HCEC 1CT (cell line): ENCODE measurements at places on chromosomes 2 and 18.

- no peak for DNase-seq
These were observed 66.1 kb downstream of the COLEC12 start for GRCh38 chr18:434410-434809.

- no peak for DNase-seq
These were observed 123.4 kb downstream of the LAMA1 start for GRCh38 chr18:6994056-6994770.

DNA sequence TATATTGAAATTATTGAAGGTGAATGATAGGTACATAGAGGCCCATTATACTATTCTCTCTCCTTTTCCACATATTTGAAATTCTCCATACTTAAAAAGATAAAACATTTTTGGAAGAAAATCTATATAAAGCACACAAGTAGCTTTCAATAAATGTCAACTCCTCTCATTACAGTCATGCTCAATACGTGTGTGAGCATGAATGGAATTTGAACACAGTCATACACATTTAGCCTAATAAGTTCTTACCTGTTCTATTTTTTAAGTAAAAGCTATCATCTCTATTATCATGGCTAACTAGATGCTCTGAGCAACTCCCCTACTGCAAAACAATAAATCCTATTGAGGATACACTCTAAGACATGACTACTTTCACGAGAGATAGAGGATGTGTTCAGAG, 41.9 kb upstream of the SPATS2L start:
- no peak for DNase-seq

DNA sequence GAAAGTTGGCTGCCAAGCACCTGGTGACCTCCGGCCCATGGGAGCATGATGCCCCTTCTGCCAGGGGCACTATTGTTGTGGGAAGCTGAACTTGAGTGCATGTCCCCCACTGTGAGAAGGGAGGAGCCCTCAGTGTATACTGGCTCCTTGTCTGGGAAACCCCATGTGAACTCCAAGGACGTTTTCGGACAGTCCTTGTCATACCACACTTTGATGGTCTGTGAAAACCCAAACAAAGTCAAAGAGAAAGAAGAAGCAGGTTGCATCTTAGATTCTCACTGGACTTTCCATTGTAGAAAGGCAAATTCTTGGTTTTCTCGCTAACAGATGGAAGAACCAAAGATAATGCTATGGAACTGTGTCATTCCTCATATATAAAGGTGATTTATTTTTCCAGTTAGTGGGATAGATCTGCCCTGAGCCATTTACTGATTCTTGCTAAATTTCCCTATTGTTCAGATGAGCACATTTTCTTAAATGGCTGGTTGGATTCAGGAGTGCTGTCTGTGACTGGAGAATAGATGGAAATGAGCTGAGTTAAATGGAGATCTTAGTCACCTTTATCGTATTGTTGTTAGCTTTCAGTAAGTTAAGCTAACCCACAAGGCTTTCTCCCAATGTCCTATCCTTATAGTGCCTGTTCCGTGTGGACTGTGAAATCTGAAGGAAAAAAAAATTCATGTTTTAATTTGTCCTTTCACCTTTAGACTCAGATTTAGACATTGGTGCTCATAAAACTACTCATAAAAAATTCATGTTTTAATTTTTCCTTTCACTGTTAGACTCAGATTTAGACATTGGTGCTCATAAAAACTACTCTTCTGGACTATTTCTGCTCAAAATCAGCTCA, 166.6 kb downstream of the ACTR3 start:
- no peak for DNase-seq

GRCh38 chr2:73972846-73973245, 11.9 kb upstream of the TET3 start:
- DNase-seq = no peak

- no peak for DNase-seq
These were observed 1696.3 kb upstream of the TMEFF2 start for GRCh38 chr2:193891023-193891422.

DNA sequence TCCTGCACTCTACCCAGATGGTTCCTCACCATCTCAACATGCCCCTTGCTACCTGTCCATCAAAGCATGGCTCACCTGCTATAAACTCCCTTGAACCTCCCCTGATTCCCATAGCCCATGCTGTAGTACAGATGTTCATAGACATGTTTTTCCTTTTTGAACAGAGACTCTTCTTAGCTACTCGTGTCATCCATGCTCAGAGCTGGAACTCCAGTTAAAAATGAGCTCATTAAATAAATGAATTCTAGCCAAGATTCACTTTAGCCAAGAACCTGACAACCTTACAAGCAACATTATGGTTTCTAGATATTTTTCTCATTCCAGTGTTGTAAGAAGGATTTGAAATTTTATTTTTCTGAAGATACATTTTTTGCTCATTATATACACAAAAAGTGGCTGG, 65.0 kb downstream of the SCG2 start:
- no peak for DNase-seq

GRCh38 chr18:10482985-10483949, 28.8 kb downstream of the APCDD1 start:
- DNase-seq = no peak

- DNase-seq = peak; percentile 84
These were observed 180.0 kb upstream of the MMADHC start for GRCh38 chr2:149767516-149767974.

DNA sequence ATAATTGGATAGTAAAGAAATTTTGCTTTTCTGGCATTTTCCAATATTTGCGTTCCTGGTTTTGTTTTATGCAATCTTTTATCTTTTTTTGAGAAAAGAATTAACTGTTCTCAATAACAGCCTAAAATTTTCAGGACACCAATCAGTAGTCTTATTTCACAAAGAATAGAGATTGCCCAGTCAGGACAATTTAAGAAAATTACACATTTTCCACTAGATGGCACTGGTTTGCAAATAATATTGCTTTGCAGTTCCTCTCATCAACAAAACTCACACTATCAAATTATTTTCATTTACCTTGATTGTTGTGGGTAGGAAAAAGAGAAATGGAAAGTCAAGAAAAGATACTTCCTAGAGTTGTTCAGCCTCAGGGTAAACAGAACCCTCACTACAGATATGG, 2.4 kb upstream of the RBM45 start:
- DNase-seq = peak; percentile 57

- no peak for DNase-seq
These were observed 33.0 kb downstream of the RHOB start for GRCh38 chr2:20479835-20480234.

DNA sequence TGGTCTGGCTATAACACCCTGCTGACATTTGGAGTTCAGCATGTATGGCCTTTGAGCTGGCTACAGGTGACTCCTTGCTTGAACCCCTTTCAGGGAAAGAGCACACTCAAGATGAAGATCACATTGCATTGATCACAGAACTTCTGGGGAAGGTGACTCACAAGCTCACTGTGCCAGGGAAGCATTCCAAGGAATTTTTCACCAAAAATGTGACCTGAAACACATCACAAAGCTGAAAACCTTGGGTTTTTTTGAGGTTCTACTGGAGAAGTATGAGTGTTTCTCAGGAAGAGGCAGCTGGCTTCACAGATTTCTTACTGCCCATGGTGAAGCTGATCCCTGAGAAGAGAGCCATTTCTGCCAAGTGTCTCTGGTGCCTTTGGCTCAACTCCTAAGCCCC, 879.0 kb downstream of the CBLN2 start:
- DNase-seq = no peak

DNA sequence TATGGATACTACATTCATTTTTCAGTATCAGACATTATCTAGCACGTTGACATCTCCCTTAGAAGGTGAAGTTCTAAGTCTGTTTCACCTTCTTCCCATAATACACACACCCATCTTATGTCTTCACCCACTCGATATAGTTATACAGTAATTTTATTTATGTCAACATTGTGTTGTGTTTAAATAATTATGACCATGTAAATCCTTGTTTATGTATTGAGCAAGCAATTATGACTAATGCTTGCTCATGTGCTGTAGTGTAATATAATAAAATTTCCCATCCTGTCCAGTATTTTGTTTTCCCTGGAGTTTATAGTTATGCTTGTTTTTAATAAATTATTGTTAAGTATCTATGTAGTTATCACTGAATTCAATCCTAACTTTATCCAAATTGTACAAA, 163.2 kb downstream of the MTX2 start:
- DNase-seq = peak; percentile 68

DNA sequence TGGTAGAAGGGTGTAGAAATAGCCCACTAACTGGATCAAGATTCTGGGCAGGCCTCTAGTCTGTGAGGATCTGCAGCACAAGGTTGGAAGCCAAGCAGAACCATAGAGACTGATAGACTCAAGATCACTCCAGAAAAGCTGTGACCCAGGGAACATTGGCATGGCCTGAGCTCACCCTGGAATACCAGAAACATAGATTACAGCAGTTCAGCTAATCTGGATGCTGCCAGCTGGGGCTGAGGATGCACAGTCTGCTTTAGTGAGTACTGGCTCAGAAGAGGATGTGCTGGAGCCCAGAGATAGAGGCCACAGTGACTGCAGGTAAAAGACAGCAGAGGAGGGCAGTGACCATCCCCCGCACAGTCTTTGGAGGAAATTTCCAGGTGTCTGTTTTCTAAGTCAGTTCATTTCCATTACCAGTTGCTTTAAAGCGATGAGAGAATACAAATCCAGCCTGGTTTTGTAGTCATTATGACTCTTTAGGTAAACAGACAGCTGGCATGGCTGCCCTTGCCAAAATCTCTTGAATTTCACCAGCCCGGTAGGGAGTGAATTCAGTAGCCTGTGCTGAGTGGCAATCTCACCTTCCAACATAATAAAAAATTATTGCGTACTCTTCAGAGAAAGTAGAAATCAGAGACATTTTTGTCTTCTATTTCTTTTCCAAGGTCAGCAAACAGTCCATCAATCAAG, 119.2 kb downstream of the ANTXR1 start:
- no peak for DNase-seq

- no peak for DNase-seq
These were observed 204.8 kb upstream of the SYT4 start for GRCh38 chr18:43482136-43482535.

DNA sequence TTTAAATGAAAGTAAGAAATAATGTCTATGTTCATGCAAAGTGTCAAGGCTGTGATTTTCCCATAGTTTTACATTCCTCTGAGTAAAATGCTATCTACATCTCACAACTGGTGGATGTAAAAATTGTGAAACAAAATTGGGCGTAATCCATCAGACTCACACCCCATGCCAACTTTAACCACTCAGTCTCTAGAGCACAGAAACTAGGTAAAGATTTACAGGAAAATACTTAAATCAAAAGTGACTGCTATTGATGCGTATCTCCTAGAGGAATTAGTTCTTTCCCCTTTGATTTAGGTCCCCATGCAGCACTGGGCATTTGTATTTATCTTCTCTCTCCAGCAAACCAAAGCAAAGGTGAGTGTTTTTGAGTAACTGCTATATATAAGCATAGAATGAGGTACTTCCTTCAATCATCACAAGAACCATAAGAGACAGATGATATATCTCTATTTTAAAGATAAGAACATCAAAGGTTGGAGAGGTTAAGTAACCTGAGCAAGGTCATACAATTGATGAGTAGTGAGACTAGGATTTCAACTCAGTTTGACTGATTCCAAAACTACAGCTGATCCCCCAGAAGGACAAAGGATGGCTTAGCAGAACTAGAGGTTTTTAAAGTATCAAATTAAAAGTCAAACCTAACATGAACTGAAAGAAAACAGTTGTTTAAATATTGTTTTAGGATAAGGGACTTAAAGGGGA, 594.0 kb upstream of the ACVR2A start:
- DNase-seq = no peak

DNA sequence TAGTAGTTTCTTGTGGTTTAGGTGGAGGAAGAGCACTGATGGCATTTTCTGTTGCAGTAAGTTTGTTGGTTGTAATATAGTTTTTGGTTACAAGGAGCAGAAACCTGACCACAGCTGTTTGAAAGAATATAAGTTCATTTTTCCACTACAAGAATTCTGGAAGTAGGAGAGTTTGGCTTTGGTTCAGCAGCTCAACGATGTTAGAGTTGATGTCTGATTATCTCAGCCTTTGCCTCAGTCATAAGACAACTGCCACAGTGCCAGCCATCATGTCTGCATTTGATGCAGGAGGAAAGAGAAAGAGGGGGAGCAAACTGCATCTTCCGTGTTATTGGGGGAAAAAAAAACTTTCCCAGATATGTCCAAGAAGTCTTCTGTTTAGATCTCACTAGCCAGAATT, 119.1 kb downstream of the LYPD1 start:
- DNase-seq = no peak

GRCh38 chr2:121366040-121366439, 81.0 kb upstream of the TFCP2L1 start:
- no peak for DNase-seq

- DNase-seq = no peak
These were observed 68.0 kb downstream of the ACAA2 start for GRCh38 chr18:49745045-49746014.

DNA sequence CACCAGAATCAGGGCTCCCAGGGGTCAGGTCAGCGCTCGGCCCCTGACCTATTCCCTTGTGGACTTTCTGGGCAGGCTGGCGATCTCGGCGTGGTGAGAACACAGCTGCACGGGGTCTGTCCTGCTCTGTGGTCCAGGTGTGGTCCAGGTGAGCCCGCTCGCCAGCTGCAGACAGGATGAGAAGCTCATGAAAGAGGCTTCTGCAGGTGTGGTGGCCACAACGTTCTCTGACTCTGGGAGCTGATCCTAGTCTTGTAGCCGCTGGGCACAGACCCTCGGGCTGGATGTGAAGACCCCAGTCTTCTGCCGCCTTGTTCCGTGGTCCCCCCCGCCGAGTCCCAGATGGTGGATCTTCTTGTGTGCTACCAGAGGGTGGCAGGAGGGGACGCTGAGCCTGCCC, 129.7 kb downstream of the RTP5 start:
- DNase-seq = no peak
